ENCODE measurements at places on chromosomes 1 and 21. TPM values are rescaled to one million over a fixed set of nuclear protein-coding genes. Genes with fewer than 3 reads are reported as not detected.

Gene CHIA
- total RNA-seq: not detected

Gene IL10
- not detected for total RNA-seq

Gene EXO1
- total RNA-seq: 10.6 TPM

Gene C8B
- total RNA-seq: not detected

Gene SPRR3
- total RNA-seq: not detected

Gene S100A3
- 1.3 TPM for total RNA-seq

Gene CDC42BPA
- total RNA-seq: 82.9 TPM

Gene CYP4A11
- total RNA-seq: not detected

Gene GNAT2
- total RNA-seq: not detected

Gene SLAMF7
- not detected for total RNA-seq

Gene FABP3
- 0.18 TPM for total RNA-seq

Gene HFM1
- total RNA-seq: under 0.01 TPM

Gene IL19
- total RNA-seq: not detected

Gene HEYL
- total RNA-seq: not detected

Gene CLCC1
- 22.6 TPM for total RNA-seq

Gene COL24A1
- total RNA-seq: 0.09 TPM

Gene FCAMR
- total RNA-seq: not detected

Gene CHI3L2
- total RNA-seq: not detected

Gene POGK
- total RNA-seq: 21.3 TPM

Gene GBP7
- total RNA-seq: not detected

Gene PTAFR
- 0.09 TPM for total RNA-seq

Gene TNFRSF9
- 0.27 TPM for total RNA-seq

Gene LCE6A
- total RNA-seq: not detected

Gene TGFBR3
- total RNA-seq: 7.3 TPM

Gene FAM72B
- 1.8 TPM for total RNA-seq

Gene WDR3
- total RNA-seq: 25.2 TPM

Gene PTGFR
- total RNA-seq: 0.72 TPM

Gene DNAI4
- 2.9 TPM for total RNA-seq

Gene PTP4A2
- total RNA-seq: 303 TPM

Gene AIRE
- total RNA-seq: under 0.01 TPM

Gene SPRR5
- not detected for total RNA-seq

Gene A3GALT2
- total RNA-seq: 0.09 TPM

Gene SHISAL2A
- total RNA-seq: not detected

Gene ADCY10
- under 0.01 TPM for total RNA-seq

Gene ADGRL2
- total RNA-seq: 63.3 TPM

Gene MIXL1
- total RNA-seq: not detected

Gene KRTAP21-1
- total RNA-seq: not detected

Gene TRPM2
- under 0.01 TPM for total RNA-seq

Gene TMEM200B
- total RNA-seq: 1.6 TPM

Gene GPR25
- not detected for total RNA-seq

Gene SPRR1B
- total RNA-seq: not detected

Gene PIAS3
- total RNA-seq: 9.4 TPM

Gene RGS2
- total RNA-seq: 7.0 TPM

Gene TLR5
- 0.09 TPM for total RNA-seq

Gene MYBPH
- not detected for total RNA-seq

Gene DENND2C
- total RNA-seq: 0.47 TPM

Gene CFHR3
- total RNA-seq: not detected

Gene BATF3
- total RNA-seq: 0.81 TPM

Data from endothelial cell of coronary artery (primary cell).